Stomach (tissue), 19 donors: ENCODE measurements at places on chromosomes 3 and 15. TPM values are rescaled to one million over a fixed set of nuclear protein-coding genes. Genes with fewer than 3 reads are reported as not detected.

Gene GOLGA8T
- not detected for polyA plus RNA-seq

Gene WWTR1
- polyA plus RNA-seq = 61.6 TPM

Gene SMAD6
- 4.6 TPM for polyA plus RNA-seq

Gene HCLS1
- 13.9 TPM for polyA plus RNA-seq

Gene TPRG1
- 1.4 TPM for polyA plus RNA-seq

Gene KCNH8
- polyA plus RNA-seq = 0.31 TPM

Gene SLC27A2
- 1.6 TPM for polyA plus RNA-seq

Gene TMEM212
- polyA plus RNA-seq = not detected

Gene REC114
- polyA plus RNA-seq = not detected

Gene MEIS2
- 3.9 TPM for polyA plus RNA-seq

Gene P3H2
- polyA plus RNA-seq = 1.4 TPM

Gene C2CD4A
- 0.31 TPM for polyA plus RNA-seq

DNA sequence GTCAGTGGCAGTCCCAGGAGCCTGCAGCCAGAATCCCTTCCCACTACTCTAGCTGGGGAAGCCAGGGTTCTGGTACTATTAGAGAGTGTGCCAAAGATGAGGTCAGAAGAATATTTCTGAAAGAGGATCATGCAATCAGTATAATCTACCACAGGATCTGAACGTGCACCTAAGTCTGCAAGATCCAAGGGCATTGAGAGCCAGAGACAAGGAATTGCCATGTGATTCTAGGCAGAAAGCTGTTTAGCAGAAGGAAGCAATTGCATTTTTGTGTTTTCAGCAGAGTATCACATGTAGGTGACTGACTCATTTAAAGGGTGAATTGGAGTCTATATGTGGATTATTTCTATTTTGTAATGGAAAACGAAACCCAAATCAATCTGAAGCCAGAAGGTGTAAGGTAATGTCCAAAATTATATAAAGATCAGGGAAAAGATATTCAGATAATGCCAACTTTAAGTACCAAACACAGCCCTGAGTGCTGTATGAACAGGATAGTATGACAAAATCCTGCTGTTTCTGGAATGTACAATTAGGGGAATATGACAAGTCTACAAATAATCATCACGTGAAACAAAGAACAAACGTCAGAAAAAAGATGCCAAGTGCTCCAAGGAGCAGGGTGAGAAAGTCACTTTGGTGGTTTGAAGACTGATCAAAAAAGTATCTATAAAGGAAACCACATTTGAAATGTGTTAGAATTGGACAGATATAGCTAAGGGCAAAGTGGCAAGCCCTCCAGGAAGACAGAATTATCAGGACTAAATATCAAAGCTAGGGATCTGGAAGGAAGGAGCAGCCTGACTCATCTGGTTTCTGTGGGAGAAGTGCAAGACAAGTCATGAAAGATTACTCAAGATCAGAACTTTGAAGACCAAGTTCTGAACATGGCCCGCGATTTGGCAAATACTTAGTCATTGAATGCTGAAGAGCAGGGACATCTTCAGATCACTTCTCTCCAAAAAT is 1036.6 kb downstream of the NTRK3 start:
- no peak for DNase-seq

DNA sequence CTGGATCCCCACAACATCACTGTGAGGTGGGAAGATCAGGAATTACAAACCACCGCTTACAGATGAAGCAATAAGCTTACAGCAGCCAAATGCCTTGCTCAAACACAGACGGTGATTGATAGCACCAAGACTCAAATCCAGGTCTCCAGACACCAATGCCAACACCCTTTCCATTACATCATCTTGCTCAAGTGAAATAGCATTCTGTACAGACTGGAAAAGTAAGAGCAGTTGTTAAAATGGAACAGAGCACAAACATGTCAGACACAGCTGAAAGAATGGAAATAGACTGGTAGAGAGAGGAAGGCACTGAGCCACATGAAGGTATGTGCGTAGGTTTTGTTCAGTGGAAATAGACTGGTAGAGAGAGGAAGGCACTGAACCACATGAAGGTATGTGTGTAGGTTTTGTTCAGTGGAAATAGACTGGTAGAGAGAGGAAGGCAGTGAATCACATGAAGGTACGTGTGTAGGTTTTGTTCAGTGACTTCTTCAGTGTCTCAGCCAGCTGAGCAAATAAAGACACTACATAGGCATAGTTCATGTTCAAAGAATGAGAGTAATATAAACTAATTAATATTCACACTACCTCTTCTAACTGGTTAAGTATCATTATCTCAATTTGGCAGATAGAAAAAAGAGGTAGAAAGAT is 15.6 kb downstream of the CLDN1 start:
- DNase-seq = no peak

DNA sequence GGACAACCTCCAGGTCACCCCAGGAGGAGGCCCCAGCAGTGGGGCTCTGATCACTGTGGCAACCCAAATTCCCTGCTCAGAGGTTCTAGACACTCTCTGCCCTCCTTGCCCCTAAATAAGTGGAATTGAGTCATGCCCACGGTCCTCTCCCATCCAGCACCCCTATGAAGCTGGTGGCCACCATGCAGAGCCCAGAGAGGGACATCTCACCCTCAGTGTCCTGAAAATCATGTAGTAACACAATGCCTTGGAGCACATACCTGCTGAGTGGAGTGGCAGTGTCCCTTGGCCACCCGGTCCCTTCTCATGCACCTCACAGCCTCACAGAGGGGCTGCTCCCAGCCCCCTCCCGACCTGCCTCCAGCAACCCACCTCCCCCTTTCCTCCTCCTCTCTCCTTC is 114.3 kb upstream of the MEF2A start:
- no peak for DNase-seq

GRCh38 chr15:34759347-34759746 is 4.5 kb upstream of the GJD2 start:
- DNase-seq = no peak

DNA sequence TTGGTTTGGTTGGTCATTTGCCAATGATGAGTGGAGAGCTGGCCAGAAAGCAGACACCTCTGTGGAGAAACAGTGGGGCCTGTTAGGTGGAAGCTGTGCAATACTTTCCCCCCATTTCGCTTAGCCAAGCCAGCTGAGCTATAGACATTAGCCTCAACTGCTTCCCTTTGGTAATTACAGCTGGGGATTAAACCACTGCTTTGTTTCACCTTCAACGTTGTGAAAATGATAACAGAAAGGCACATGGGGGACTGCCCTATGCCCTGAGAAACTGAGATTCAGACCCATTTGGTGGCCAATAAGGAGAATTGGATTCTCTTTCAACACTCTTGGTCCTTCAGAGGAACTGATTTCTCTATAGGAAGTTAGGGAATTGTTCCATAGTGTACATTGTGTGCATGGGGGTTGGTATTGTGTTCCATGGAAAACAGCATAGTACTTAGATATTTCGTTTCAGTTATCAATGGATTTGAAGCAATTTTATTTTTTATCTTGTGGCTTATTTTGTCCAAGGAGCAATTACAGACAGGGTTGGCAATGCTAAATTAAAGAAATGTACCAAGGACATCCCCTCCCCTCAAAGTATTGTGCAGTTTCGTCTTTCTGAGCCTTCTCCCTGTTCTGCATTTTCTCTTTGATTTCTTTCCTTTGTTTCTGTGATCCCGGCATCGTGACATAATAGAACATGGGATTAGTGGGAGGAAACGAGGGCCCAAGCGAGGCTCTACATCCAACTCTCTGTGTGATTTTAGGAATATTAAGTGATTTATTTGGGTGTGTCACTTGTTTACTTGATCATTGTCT is 194.3 kb downstream of the FNDC3B start:
- no peak for DNase-seq

DNA sequence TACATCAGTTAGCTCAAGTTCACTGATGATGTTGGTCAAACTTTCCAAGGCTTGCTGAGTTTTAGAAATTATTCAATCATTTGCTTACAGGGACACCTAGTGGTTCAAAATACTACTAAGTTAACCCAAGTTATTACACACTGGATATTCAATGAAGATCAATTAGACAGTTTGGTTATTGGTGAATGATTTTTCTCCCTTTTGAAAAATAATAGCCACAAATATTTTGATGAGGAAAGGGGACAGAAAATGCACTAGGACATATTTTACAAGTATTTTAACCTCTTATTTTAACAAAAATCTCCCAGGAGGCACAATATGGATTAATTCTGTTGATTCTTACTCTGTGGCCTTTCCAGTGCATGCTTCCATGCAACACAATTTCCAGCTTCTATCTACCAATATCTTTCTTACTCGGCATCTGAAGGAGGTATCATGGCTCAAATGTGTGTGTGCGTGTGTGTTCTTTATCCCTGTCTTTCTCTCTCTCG is 20.1 kb upstream of the GOLGA6L2 start:
- DNase-seq = peak; percentile 32

GRCh38 chr3:2921452-2921851 is 188.7 kb downstream of the IL5RA start:
- peak; percentile 17 for DNase-seq

- DNase-seq = peak; percentile 30
Observed at GRCh38 chr3:160641665-160642309, 35.2 kb upstream of the ARL14 start.

DNA sequence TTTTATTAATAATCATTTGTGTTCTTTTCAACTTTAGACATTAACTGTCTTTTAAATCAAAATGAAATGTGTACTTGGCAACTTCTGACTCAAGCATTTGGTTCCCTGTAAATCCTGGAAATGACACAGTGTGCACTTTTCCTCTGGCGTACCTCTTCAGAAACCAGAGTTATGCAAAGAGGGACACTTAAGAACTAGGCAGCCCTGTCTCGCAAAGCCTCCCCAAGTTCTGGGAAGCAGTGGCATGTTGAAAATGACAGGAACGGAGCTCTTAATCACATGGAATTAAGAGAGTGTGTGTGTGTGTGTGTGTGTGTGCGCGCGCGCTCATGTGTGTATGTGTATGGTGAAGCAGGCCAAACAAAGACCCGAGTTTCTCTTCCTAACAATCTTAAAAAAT is 707.4 kb downstream of the MECOM start:
- DNase-seq = no peak

GRCh38 chr15:78212546-78213424 is 21.6 kb downstream of the ACSBG1 start:
- peak; percentile 73 for DNase-seq

DNA sequence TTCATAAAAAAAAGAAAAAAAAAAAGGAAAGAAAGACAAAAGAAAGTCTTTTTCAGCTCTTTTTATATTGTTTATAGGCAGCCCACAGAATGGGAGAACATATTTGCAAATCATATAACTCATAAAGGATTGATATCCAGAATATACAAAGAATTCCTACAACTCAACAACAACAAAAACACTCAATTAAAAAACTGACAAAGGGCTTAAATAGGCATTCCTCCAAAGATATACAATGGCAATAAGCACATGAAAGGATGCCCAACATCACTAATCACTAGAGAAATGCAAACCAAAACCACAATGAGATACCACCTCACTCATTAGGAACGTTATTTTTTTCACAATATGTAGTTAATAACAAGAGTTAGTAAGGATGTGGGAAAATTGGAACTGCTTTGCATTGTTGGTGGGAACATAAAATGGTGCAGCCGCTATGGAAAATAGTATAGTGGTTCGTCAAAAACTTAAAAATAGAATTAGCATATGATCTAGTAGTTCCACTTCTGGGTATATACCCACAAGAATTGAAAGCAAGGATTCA is 54.2 kb upstream of the CMTM8 start:
- DNase-seq = no peak

DNA sequence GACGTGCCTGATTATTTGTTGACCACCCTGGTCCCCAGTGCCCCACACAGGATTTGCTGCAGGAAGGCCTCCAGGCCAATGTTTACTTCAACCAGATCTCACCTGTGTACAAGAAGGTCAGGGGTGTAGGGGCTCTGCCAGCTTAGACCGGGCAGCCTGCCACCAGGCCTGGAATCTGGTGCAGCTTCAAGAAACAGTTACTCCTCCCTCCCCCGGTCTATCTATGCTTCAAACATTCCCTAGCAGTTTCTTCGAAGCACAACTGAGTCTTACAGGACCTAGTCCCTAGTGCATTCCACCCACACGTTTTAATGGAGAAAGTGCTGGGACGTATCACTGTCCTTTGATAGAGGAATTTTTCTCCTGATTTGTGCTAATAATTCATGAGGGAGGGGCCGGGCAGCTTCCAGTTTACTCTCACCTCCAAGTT is 8.0 kb downstream of the SH3BP5 start:
- peak; percentile 67 for DNase-seq

- DNase-seq = no peak
Observed at GRCh38 chr3:81863756-81864155, 102.3 kb upstream of the GBE1 start.

- no peak for DNase-seq
Observed at GRCh38 chr3:83934192-83935021, 1024.4 kb upstream of the CADM2 start.

DNA sequence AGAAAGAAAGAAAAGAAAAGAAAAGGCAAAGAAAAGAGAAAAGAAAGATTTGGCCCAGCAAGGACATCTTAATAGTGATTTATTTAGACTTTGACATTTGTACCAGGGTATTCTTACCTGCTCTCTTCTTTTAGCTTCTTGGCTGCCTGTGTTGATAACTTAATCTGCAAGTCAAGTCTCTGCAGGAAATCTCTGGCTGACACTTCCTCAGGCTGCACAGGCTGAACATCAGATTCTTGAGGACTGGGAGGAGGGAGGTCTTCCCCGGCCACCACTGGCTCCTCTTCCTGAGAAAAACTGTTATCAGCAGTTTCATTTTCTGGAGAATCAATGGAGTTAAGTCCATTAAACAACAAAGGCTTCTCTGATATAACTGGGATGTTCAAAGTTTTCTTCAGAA is 12.8 kb downstream of the LYSMD2 start:
- no peak for DNase-seq

DNA sequence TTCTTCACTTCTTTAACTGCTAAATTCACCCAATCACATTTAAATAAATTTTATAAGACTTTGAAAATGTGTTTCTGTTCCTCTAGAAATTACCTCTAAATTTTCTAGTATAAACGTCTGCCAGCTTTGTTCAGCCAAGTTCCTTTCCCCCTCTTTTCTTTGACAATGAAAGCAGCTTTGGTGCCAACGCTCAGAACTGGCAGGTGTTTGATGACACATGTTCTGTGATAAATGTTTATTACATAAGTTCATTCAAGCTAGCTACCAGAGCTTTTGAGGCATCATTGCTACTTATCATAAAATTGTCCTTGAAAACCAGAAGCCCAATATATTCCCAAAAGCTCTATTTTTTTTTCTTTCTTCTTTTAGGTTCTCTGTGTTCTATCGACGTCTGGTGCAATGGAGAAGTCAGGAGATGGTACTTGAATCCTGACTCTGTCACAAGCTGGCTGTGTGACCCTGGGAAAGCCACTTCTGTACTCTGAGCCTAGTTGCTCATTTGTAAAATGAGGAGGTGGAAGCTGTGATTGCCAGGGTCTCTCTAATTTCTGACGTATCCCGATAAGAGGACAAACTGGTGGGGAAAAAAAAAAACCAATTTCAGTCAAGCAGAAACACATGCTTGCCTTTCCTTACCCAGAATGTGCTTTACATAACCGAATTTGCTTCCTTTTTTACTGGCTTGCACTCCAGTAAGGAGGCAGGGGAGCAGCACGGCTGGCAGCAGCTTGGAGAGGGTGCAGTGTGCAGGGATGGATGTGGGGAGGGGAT is 187.1 kb upstream of the LPP start:
- DNase-seq = no peak
